Urinary bladder (tissue), 4 donors: ENCODE measurements at places on chromosomes 1 and 21. TPM values are rescaled to one million over a fixed set of nuclear protein-coding genes. Genes with fewer than 3 reads are reported as not detected.

The GJB3 gene
- 2.1 TPM for polyA plus RNA-seq

The UTS2 gene
- not detected for polyA plus RNA-seq

The NEK2 gene
- polyA plus RNA-seq: 0.18 TPM

The PPM1J gene
- polyA plus RNA-seq: 1.5 TPM

The HPCAL4 gene
- polyA plus RNA-seq: 0.23 TPM

The CLEC20A gene
- polyA plus RNA-seq: 0.23 TPM

The MCM3AP gene
- 52.9 TPM for polyA plus RNA-seq

The C8B gene
- 0.19 TPM for polyA plus RNA-seq

The CROCC gene
- 26.4 TPM for polyA plus RNA-seq

DNA sequence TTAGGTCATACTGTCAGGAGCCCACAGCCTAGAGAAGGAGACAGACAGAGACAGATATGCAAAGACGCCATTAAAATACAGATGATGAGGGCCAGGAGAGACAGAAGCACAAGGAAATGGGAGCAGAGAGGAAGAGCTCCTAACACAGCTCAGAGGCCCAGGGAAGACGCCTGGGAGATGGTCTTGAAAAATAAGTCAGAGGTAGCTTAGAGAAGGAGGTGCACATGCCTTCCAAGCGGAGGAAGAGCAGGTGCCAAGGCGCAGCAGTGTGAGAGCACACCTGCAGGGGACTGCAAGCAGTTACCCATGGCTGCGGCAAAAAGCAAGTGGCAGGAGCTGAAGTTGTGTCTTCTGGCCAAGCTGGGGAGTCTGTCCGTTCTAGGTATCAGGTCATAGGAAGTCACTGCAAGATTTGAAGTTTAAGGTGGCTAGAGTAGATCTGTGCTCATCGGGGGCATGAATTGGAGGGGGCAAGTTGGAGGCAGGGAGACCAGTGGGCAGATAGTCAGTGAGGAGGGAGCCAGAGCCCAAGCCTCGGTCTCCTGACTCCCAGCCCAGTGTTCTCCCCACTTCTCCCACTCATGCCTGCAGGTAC lies 1.3 kb upstream of the TRABD2B start:
- DNase-seq: no peak

- peak; percentile 42 for DNase-seq
Observed at GRCh38 chr1:192530254-192530653, 45.3 kb upstream of the RGS1 start.

DNA sequence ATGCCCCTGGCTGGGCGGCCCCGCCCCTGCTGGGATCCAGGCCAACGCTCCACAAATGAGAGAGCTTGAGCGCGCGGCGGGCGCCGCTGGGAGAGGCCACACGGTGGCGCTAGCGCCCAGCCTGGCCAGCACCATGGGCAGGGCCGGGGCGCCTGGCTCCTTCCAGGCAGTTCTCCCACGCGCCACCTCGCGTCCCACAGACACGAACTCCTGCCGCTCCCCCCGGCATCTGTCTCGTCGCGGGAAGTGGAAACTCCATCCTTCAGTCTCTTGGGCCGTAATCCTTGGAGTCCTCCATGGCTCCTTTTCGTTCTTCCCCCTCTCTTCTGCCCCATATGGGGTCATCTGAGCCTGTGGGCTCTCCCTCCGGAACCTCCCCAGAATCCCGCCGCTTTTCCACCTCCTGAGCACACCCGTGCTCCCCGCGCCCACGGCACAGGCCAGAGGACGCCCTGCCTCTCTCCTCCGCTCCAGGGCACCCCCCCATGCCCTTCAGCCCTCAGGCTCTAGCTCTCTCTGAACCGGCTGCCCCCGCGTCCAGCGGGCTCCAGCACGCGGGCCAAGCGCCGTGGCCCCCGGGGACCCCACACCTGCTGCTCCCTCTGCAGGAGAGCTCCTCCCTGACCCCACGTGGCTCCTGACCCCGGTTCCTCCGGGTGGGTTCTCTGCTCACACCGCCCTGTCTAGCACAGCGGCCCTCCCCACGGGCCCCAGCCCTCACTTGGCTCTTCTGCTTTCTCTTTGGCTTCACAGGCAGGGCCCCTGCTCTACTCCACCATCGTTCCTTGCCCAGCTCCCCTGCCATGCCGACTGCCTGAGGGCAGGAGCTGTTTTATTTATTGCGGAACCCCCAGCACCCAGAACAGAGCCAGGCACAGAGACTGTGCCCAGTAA lies 31.9 kb upstream of the EDN2 start:
- peak; percentile 39 for DNase-seq

DNA sequence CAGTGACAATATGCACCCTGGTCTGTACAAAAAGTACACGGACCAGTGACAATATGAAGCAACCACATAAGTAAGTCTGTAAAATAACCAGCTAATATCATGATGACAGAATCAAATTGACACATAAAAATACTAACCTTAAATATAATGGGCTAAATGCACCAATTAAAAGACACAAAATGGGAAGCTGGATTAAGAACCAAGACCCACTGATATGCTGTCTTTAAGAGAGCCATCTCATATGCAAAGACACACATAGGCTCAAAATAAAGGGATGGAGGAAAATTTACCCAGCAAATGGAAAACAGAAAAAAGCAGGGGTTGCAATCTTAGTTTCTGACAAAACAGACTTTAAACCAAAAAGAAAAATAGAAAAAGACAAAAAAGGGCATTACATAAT lies 70.4 kb upstream of the VCAM1 start:
- DNase-seq: no peak

GRCh38 chr1:20404466-20404865 lies 81.5 kb downstream of the CAMK2N1 start:
- no peak for DNase-seq

- no peak for DNase-seq
Observed at GRCh38 chr1:225965231-225965630, 24.2 kb upstream of the LEFTY2 start.

GRCh38 chr1:219359126-219359525 lies 185.4 kb downstream of the LYPLAL1 start:
- no peak for DNase-seq

GRCh38 chr1:184767591-184767990 lies 12.9 kb upstream of the EDEM3 start:
- DNase-seq: no peak

- DNase-seq: no peak
Observed at GRCh38 chr1:41521766-41522165, 37.3 kb upstream of the EDN2 start.

- no peak for DNase-seq
Observed at GRCh38 chr1:28985427-28985826, 71.1 kb downstream of the EPB41 start.

- DNase-seq: no peak
Observed at GRCh38 chr21:28431527-28432200, 561.0 kb downstream of the LTN1 start.

GRCh38 chr1:226952118-226952441 lies 12.0 kb downstream of the COQ8A start:
- no peak for DNase-seq

GRCh38 chr1:16181887-16182719 lies 26.2 kb upstream of the EPHA2 start:
- DNase-seq: peak; percentile 79

DNA sequence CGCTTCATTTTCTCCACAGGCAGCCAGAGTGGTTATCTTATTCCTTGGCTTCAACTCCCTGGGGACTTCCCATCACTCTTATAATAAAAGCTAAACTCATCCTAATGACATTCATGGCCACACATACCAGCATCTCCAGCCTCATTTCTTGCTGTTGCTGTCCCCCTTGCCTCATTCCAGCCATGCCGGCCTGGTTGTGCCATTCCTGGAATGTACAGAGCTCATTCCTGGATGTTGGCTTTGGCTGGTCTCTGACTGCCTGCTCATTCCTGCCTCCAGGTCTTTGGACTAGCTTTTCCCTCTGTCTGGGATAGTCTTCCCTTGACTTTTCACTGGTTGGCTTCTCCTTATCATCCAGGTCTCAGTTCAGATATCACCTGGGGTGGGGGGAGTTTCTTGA lies 2.4 kb upstream of the PEF1 start:
- no peak for DNase-seq

DNA sequence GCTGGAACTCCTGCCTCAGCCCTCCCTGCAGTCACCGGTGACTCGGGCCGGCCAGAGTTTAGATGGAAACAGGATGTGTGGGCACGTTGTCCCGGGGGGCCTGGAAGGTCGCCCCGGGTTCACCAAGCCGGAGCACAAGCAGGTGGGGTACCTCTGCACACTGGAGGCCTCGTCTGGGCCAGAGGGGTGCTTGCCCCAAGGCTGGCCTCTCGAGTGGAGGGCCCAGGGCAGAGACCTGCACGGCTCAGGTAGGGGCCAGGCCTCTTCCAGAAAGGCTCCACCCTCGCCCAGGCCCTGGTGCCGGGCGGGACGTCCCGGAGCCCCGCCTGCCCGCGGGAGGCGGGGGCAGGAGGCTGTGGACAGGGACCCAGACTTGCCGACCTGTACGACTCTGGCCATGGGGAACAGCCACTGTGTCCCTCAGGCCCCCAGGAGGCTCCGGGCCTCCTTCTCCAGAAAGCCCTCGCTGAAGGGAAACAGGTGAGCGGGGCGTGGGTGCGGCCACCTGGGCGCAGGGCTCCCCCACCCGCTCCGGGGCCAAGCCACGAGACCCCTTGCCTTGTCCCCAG lies at the start of gene PLEKHN1:
Gene PLEKHN1 (plus strand): TSS at position 348 of the 569 bp plus-strand sequence. CDS start 50 bp downstream, at position 398.
- no peak for DNase-seq

GRCh38 chr1:153306303-153307220 lies 6.2 kb downstream of the PGLYRP3 start:
- DNase-seq: no peak

DNA sequence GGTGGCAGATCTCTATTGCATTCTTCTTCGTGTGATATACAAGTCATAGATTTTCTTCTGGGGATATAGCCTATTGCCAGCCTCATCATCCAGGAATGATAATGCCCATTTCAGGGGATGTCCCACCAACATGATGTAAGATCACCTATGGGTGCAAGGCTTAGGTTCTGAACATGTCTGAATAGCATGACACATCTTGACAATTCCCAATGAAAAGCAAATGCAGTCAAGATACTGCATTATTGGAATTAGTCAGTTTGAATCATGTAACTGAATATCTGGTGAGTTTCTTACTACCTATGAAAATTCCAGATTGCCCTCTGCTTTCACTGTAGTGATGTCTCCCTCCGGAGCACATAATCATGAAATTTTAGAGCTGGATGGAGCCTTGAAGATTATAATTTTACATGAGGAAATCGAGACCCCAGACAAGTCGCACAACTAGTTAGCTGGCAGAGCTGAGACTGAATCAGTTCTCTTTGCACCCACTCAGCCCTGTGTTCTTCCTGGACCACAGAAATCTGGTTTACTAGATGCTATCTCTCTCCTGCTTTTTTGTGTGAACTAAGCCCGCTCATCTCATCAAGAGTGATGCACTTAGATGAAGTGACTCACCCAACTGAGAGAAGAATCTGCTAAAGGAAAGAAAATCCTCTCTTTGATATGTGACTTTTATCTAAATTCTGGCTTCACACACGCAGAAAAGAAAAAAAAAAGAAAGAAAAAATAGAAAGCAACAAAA lies 65.0 kb downstream of the WDR64 start:
- no peak for DNase-seq

- DNase-seq: no peak
Observed at GRCh38 chr1:90706437-90707362, 10.4 kb downstream of the BARHL2 start.

DNA sequence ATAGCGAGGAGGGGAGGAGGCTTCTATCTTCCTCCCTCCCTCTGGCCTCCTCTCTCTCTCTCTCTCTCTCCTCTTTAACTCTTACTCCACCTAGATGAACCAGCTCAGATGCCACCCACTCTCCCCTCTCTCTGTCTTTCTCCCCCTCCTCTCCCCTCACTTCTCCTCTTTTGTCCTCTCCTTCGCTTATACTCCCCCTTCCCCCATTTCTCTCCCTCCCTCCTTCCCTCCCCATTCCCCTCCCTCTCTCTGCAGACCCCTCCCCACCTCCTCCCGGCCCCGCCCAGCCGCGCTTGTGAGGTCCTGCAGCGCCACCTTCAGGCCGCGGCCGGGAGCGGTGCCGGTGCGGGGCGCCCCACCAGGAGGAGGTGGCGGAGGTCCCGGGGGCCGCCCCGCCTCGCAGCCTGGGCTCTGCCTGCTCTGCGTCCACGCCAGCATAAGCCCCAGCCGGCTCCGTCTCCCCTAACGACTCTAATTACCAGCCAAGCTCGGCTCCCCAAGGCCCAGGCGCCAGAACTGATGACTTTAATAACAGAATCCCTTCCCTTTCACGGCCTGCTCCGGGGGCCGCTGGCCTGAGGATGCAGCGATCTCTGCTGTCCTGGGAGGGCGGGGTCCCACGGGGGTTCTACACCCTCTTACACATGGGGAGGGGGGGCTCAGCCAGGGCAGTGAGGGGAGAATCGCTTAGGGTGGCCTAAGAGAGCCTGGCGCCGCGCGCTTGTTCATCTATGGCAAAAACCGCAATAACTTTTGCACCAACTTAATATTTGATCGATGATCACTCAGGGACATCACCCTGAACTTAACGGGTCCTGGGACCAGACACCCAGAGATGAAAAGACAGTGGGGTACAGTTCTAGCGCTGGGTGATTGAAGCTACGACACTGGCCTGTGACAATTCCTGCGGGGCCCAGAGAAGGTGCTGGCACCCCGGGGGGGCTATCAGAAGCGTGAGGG lies 637.3 kb downstream of the MATN1 start:
- no peak for DNase-seq

DNA sequence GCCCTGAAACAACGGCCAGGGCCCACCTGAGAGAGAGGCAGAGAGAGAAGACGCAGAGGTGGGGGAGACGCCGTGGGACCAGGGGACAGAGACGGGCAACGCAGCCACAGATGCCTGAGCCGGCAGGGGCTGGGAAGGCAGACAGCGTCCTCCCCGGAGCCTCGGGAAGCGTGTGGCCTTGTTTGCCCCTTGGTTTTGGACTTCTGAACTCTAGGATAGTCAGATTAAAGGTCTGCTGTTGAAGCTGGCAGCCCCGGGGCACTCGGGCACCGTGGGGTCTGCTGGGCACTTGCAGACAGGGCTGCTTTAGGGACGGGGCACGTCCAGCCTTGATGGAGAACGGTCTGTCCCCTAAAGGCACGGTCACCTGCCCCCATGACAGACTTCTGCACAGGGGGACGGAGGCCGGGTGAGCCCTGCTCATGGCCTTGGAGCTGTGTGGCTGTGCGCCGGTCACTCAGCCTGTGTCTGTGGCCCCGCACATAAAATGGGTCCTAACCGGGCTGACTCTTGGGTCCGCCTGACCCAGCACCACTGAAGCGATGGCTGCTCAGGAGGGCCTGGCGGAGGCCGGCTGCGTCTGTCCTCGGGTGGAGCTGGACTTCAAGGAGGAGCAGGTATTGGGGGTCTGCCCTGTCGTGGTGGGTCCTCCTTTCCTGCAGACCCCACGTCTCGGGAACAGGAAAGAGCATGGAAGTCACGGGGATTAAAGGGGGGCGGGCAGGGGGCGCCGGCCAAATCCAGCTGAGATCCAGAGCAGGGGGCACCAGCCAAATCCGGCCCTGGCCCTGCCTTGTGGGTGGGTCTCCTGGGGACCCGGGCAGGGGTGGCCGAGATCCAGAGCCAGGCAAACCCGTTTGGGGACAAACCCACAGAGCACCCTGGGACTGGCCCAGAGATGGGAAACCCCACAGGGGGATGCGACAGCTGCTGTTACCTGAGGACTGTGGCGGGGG lies 9.6 kb upstream of the RNF223 start:
- DNase-seq: no peak

DNA sequence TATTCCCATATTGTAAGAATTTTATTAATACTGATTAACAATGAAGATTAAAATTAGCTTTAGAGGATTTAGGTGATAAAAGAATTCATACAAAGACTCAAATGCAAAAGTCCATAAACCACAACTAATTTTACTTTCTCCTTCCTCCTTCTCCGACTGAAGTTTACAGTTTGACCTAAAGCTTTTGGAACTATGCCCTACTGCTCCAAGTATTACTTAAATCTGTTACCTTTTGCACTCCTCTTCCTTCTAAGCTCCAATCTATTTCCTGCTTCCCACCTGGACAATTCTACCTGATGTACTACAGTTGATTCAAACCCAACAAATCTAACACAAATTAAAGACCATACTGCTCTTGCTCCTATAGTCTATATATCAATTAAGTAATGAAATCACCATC lies 36.3 kb downstream of the ANKRD13C start:
- DNase-seq: no peak
